ENCODE measurements at places on chromosomes 2 and 18. TPM values are rescaled to one million over a fixed set of nuclear protein-coding genes. Genes with fewer than 3 reads are reported as not detected.

DNAJC5G gene
- total RNA-seq, result not detected

NEU2 gene
- total RNA-seq, result not detected

EN1 gene
- not detected for total RNA-seq

DRC1 gene
- total RNA-seq, result 0.25 TPM

GAL3ST2 gene
- total RNA-seq, result 0.17 TPM

KCNF1 gene
- not detected for total RNA-seq

TSPYL6 gene
- total RNA-seq, result not detected

TMEM200C gene
- total RNA-seq, result 0.30 TPM

SLC25A52 gene
- 0.80 TPM for total RNA-seq

AQP12B gene
- not detected for total RNA-seq

KIDINS220 gene
- 86.1 TPM for total RNA-seq

CCDC74B gene
- 7.2 TPM for total RNA-seq

CCDC141 gene
- total RNA-seq, result 0.05 TPM

SRBD1 gene
- total RNA-seq, result 13.6 TPM

CRYGD gene
- not detected for total RNA-seq

ADD2 gene
- total RNA-seq, result 2.3 TPM

CDK15 gene
- 0.55 TPM for total RNA-seq

TCF7L1 gene
- 1.4 TPM for total RNA-seq

UGT1A5 gene
- 0.35 TPM for total RNA-seq

RTP5 gene
- not detected for total RNA-seq

C2orf81 gene
- 3.9 TPM for total RNA-seq

NT5DC4 gene
- not detected for total RNA-seq

EFR3B gene
- 0.35 TPM for total RNA-seq

ASXL3 gene
- total RNA-seq, result 0.05 TPM

DSG1 gene
- not detected for total RNA-seq

MYCN gene
- not detected for total RNA-seq

DPP4 gene
- 65.7 TPM for total RNA-seq

MC2R gene
- total RNA-seq, result not detected

NPPC gene
- 0.40 TPM for total RNA-seq

LRRC30 gene
- not detected for total RNA-seq

RSAD2 gene
- total RNA-seq, result 0.20 TPM

SPATA3 gene
- not detected for total RNA-seq

CHN1 gene
- 7.2 TPM for total RNA-seq

SOS1 gene
- 9.6 TPM for total RNA-seq

AFF3 gene
- total RNA-seq, result not detected

CDH7 gene
- total RNA-seq, result not detected

TRIM54 gene
- 0.17 TPM for total RNA-seq

MRPL33 gene
- 180 TPM for total RNA-seq

SP140 gene
- 4.3 TPM for total RNA-seq

GPR35 gene
- total RNA-seq, result 1.6 TPM

KYNU gene
- 1.6 TPM for total RNA-seq

SH3BP4 gene
- 58.5 TPM for total RNA-seq

RHOB gene
- total RNA-seq, result 466 TPM

TPO gene
- total RNA-seq, result not detected

UBXN4 gene
- total RNA-seq, result 133 TPM

SAG gene
- total RNA-seq, result not detected

CYRIA gene
- total RNA-seq, result 9.2 TPM

DOK1 gene
- total RNA-seq, result 13.0 TPM

NRBP1 gene
- 117 TPM for total RNA-seq

DLX1 gene
- total RNA-seq, result not detected

LINC00305 gene
- total RNA-seq, result not detected

HOXD4 gene
- total RNA-seq, result 6.6 TPM

PLA2R1 gene
- 17.8 TPM for total RNA-seq

FRZB gene
- total RNA-seq, result not detected

All from renal cortical epithelial cell (primary cell).